ENCODE measurements at places on chromosomes 3 and 15.

DNA sequence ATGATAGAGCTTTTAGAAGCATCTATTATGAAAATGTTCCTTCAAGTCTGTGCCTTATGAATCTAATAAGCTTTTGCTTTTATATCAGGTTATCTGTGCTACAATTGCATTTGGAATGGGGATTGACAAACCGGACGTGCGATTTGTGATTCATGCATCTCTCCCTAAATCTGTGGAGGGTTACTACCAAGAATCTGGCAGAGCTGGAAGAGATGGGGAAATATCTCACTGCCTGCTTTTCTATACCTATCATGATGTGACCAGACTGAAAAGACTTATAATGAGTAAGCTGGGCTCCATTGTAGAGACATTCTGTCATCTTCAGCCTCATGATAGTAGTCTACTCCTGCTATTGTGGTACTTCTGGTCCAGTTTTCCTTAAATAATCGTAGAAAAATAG, 73.4 kb downstream of the BLM start:
- DNase-seq: no peak

DNA sequence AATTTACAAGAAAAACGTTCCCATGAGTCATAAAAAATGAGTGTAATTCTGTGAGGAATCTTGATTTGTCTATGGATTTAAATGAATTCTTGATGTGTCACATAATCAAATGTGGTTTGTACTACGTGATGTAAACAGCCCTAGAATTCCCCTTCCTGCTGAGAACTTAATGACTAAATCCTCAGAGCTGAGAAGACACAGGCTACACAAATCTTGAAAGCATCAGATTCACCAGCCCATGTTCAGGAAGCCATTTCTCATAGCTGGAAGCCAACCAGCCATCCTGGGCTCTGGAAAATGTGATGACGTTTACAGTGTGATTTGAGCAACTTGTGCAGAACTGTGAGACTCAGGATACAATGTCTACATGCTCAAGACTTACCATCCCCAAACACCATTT, 193.7 kb upstream of the MME start:
- no peak for DNase-seq

- no peak for DNase-seq
Observed at GRCh38 chr3:11290743-11291680, 18.8 kb downstream of the ATG7 start.

DNA sequence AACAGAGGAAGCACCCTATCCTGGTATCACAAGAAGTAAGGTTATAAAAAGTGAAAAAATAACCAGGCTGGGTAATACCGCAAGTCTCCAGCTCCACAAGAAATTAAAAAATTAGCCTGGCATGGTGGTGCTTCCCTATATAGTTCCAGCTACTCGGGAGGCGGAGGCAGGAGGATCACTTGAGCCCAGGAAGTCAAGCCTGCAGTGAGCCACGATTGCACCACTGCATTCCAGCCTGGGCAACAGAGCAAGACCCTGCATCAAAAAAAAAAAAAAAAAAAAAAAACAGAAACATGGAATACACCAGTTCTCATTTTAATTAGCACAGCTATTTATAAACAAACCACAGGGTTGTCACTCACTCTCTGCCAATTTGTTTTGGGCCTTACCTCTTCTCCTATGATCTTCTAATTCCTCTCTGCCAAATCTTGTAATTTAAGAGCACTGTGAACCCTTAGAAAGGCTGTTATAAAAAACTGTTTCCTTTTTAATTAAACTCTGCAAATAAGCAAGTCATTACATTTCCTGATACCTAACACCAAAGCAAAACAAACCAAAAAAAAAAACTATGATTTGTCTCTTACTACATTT, 22.6 kb downstream of the DCUN1D1 start:
- DNase-seq: no peak

GRCh38 chr3:150823277-150823676, 60.3 kb upstream of the SIAH2 start:
- no peak for DNase-seq

- DNase-seq: no peak
Observed at GRCh38 chr3:170863816-170864215, 6.2 kb downstream of the RPL22L1 start.

GRCh38 chr3:102348904-102349303, 85.9 kb upstream of the ZPLD1 start:
- DNase-seq: no peak

GRCh38 chr15:93862791-93863190, 368.6 kb upstream of the MCTP2 start:
- no peak for DNase-seq

- DNase-seq: no peak
Observed at GRCh38 chr3:101709126-101709525, 15.3 kb upstream of the CEP97 start.

DNA sequence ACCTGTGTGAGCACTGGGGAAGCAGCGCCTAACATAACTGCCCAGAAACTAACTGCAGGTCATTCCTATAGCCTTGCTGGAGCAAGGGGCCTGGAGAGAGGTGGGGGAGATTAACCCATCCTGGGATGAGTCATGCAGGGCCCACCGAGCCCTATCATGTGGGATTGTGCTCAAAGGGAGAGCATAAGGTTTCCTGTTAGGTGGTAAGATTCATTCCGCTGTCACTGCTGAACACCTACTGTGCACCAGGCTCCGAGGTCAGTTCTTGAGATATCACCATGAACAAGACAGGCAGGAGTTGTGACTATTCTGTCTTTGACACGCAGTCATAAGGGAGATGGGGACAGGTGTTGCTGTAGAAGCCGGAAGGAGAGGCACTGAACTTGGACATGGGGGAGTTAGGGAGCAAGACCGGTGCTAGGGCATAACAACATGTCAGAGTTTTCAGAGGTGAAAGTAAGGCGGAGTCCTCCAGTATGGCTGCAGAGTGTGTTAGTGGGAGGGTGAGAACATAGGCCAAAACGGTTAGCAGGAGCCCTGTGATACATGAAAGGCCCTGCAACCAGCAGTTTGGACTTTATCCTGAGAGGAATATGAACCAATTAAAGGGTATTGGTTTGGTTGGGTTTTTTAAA, 2.4 kb downstream of the SLC25A38 start:
- DNase-seq: no peak

- no peak for DNase-seq
Observed at GRCh38 chr3:73680391-73681095, 55.8 kb upstream of the PDZRN3 start.

- DNase-seq: no peak
Observed at GRCh38 chr3:120244834-120245225, 40.2 kb downstream of the GPR156 start.

DNA sequence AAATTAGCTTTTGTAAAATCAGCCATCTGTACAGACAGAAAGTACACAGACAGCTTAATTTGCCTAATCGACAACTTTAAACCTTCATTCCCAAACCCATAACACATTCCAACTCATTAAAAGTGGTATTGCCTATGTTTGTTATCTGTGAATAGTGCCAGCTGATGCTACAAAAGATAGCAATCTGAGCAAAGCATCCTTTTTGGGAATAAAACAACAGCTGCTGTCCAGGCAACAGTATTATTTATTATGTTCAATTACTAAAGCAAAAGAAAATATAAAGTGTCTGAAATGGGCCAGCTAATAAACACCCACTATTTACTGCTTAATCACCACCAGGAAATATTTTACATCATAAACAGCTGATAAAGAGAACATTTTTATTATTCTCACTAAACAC, 134.8 kb upstream of the ABI3BP start:
- no peak for DNase-seq

- no peak for DNase-seq
Observed at GRCh38 chr3:171711461-171712170, 98.7 kb downstream of the PLD1 start.

DNA sequence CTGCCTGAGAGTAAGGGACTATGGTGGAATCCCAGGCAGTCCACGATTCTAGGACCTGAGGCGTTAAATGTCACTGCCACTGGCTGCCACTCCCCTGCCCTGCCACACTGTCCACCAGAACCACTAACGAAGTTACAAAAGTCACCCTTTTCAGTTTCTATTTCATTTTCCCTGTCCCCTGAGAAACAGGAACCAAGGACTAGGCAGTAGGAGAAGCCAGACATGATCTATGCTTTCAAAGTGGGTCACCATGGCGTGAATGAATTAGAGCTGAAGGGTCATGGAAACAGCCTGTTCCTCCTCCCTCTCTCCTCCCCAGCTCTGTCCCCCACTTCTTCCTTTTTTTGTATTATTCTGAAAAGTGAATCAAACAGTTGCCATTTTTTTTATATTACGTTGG, 9.1 kb upstream of the ADPRH start:
- no peak for DNase-seq

DNA sequence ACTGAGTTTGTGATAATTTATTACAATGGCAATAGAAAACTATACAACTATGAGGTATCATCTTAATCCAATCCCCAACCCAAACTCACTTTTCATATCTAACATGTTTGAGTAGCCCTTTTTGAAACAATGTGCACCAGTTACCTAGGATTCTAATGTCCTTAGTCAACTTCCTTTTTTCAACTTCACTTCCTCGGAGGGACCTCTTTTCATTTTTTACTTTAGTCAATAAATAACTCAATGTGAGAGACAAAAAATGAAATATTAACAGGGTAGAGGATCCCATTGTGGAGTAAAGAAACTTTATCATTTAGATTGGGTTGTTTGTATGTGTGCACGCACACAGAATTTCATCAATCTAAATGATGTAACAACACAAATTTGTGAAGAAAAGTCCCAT, 193.6 kb upstream of the LRRC3B start:
- no peak for DNase-seq

- no peak for DNase-seq
Observed at GRCh38 chr15:96435022-96435421, 104.5 kb downstream of the NR2F2 start.

- DNase-seq: no peak
Observed at GRCh38 chr15:89629829-89630228, 25.4 kb downstream of the KIF7 start.

- DNase-seq: no peak
Observed at GRCh38 chr15:39936681-39937080, 2.8 kb downstream of the EIF2AK4 start.

DNA sequence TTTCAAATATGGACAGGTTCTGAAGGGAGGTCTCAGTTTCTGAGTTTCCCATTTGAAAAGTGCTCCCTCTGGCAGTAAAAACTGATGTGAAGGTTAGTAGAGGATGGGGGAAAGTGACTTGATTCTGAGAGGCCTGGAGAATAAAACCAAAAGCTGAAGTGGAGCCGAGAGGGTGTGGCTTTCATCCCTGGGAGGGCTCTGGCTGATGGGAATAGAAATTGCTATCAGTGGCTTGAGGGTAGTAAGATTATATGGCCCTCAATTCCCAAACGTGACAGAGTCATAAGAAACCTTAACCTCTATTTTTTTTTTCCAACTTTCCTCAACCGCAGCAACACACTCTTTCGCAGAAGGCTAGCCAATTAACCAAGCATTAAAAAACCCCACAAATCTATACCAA, 185.9 kb downstream of the MEIS2 start:
- DNase-seq: no peak

DNA sequence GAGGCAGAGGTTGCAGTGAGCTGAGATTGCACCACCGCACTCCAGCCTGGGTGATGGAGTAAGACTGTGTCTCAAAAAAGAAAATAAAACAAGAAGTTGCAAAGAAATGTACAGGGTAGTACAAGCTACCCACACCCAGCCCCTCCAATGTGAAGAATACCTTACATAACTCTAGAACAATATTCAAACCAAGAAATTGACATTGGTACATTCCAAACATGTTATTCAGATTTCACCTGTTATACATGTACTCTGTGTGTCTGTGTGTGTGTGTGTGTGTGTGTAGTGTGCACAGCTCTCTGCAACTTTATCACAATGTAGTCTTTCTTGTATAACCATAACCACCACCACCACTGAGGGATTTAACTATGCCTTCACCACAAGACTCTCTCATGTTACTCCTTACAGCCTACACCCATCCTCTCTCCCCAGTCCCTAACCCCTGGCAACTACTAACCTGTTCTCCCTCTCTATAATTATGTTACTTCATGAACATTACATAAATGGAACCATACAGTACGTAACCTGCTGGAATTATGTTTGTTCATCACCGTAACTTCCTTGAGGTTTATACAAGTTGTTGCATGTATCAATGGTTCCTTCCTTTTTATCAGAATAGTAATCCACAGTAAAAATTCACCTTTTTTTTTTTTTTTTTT, 16.2 kb upstream of the TJP1 start:
- no peak for DNase-seq

DNA sequence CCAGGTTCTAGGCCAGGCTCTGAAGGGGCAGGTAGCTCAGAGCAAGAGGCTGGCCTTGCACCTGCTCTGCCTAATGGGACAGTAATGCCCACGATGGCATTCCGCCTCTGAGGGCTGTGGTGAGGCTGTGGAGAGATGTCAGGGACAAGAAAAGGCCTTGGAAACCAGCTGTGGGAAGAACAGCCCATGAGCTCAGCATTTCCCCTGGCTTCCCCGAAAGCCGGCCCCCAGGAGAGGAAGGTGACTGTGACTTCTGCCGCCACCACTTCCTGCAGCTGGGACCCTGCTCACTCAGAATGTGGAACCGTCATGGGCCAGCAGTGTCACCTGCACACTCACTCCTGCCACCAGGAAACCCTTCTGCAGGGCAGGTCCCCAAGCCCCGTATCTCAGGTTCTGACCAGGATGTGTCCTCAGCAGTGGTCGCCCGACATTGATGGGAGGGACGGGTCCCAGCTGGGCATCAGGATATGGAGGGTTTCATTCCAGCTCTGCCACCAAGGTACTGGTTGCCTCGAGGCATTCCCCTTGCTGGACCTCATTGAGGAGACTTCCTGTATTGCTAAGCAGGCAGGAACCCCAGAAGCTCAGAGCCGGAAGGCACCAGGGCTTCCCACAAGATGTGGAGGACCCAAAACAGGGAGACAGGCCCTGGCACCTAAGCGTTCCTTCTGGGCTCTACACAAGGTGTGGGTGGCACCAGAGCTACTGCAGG, 30.7 kb downstream of the SEMA7A start:
- no peak for DNase-seq

DNA sequence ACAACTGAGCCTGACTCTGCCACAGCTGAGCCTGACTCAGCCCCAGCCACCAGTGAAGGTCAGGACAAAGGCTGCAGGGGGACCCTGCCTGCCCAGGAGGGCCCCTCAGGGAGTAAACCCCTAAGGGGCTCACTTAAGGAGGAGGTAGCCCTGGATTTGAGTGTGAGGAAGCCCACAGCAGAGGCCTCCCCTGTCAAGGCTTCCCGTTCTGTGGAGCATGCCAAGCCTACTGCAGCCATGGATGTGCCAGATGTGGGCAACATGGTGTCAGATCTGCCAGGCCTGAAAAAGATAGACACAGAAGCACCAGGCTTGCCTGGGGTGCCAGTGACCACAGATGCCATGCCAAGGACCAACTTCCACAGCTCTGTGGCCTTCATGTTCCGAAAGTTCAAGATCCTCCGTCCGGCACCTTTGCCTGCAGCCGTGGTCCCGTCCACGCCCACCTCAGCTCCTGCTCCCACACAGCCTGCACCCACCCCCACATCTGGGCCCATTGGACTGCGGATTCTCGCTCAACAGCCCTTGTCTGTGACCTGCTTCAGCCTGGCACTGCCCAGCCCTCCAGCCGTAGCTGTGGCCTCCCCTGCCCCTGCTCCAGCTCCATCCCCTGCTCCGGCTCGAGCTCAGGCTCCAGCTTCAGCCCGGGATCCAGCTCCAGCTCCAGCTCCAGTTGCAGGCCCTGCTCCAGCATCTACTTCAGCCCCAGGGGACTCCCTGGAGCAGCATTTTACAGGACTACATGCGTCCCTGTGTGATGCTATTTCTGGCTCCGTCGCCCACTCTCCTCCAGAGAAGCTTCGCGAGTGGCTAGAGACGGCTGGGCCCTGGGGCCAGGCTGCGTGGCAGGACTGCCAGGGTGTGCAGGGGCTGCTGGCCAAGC, 6.2 kb downstream of the C15orf39 start:
- no peak for DNase-seq

- DNase-seq: no peak
Observed at GRCh38 chr15:101689901-101690300, 34.4 kb downstream of the TARS3 start.

GRCh38 chr15:45521596-45522327, 793 bp downstream of the SLC30A4 start:
- DNase-seq: no peak

Measured in NCI-H1694 (cell line).